ENCODE measurements at places on chromosomes 5 and 9. TPM values are rescaled to one million over a fixed set of nuclear protein-coding genes. Genes with fewer than 3 reads are reported as not detected.

SMU1 gene
- 14.3 TPM for polyA plus RNA-seq

HMMR gene
- polyA plus RNA-seq, result 120 TPM

ECSCR gene
- 2.5 TPM for polyA plus RNA-seq

LOX gene
- 1.1 TPM for polyA plus RNA-seq

PDE6A gene
- polyA plus RNA-seq, result not detected

SPINK7 gene
- polyA plus RNA-seq, result not detected

NMUR2 gene
- polyA plus RNA-seq, result not detected

TAF11L9 gene
- polyA plus RNA-seq, result not detected

IFNE gene
- polyA plus RNA-seq, result not detected

SHB gene
- 1.5 TPM for polyA plus RNA-seq

LVRN gene
- polyA plus RNA-seq, result 0.31 TPM

PHF24 gene
- polyA plus RNA-seq, result 0.05 TPM

CAPSL gene
- polyA plus RNA-seq, result 0.37 TPM

All from GM23338 (cell line).